ENCODE measurements at places on chromosomes 1 and 21.

- DNase-seq, result no peak
Observed at GRCh38 chr1:89001510-89001909, 9.1 kb upstream of the KYAT3 start.

DNA sequence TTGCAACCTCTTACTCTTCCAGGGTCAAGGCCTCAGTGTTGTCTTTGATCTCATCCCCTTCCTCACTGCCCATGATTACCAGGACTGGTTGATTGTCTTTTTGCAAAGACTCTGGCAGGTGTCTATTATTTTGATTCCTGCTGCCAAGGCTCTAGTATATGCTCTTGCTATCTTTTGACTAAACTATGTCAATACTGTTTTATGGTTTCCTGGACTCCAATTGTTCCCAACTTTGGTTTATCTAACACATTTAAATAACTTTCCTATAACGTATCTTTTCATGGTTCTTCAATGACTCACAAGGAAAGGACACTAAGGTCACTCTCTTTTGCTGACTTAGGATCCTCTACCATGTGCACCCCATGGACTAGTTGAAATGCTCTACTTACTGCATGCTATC, 141.5 kb downstream of the PTPRC start:
- no peak for DNase-seq

DNA sequence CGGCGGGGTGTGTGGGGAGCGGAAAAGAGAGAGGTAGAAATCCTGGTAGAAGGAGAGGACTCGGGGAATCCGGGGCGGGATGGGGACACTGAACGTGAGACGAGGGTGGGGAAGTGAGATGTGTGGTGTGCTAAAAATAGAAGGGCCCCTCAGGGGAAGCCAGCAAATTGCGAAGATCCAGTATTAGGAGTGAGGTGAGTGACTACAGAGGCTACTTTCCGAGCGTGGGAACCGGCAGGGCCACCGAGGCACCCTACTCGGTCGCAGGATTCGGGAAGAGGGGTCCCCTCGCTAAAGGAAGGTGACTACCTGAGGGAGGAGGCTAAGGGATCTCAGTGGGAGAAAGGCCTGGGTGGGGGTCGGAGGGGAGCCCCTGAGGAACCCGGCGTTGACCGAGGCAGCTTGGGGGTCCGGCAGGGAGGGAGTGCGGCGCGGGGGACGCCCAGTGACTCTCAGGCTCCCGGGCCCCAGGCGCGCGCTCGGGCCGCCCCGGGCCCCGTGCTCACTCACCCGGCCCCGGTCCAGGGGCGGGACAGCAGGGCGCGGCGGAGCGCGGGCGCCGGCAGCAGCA, 318 bp downstream of the ALDH4A1 start:
- DNase-seq, result no peak

GRCh38 chr1:51236531-51237350, 668 bp downstream of the RNF11 start:
- no peak for DNase-seq

GRCh38 chr1:201482755-201483154, 13.8 kb upstream of the PHLDA3 start:
- DNase-seq, result no peak

DNA sequence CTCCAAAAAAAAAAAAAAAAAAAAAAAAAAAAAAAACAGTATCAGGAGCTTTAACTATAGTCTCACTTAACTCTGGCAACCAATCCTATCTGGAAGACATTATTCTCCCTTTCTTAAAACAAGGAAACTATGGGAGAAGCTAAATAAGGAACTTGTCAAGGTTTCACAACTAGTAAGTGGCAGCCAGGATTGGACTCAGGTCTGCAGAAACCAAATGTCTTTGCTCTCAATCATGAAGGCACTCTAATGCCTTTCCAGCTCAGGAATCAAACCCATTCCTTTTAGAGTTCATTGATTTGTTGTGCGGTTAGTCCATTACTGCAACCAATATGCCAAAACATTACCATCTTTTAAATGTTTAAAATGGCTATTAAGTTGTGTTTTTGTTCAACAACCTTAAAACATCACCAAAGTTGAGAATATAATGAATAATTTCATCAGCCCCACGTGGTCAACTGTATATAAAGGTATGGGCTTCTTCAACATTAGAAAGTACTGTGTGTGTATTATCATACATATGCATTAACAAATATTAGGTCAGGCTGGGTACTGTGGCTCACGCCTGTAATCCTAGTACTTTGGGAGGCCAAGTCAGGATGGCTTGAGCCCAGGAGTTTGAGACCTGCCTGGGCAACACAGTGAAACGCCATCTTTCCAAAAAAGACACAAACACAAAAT, 1.5 kb downstream of the EPRS1 start:
- no peak for DNase-seq

GRCh38 chr1:35509558-35509957, 47.6 kb downstream of the KIAA0319L start:
- no peak for DNase-seq

GRCh38 chr21:39022863-39023693, 160.2 kb downstream of the PSMG1 start:
- peak; percentile 62 for DNase-seq

DNA sequence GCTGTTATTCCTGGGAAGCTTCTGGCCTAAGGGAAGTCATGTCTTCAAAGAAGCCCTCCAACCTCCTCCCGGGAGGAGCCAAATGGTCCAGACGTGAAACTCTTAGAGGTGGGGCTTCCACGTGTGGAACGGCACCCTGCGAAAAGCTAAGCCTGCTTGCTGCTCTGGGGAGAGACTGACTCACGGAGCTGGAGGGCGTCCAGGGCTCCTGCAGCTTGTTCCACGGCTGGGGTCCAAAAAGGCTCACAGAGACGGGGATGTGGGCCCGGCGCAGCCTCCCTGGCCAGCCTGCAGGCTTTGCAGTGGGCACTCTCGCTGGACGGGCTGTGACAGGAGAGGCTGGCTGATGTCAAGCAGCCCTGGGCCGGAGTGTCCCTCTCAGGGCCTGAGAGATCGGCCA, 105.1 kb downstream of the COLGALT2 start:
- DNase-seq, result peak; percentile 43

- DNase-seq, result no peak
Observed at GRCh38 chr1:153293480-153293775, 19.3 kb downstream of the PGLYRP3 start.

DNA sequence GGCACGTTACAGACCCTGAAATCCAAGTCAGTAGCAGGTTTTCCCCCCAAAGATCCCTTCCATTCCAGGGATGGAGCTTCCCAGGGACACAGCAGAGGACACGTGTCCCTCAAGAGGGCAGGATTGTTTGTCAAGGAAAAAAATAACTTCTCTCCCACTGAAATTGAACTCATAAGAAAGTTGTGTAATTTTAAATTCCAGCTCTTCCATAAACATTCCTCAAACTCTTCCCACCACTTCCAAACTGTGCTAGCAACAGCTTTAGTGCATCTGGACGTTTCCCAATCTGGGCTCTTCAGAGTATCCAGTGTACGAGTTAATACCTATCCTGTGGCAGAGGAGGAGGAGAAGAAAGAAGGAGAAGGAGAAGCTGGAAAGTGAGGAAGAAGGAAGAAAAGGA, 79.6 kb downstream of the PSMG1 start:
- DNase-seq, result no peak

GRCh38 chr1:208423526-208423925, 179.3 kb upstream of the PLXNA2 start:
- DNase-seq, result no peak

DNA sequence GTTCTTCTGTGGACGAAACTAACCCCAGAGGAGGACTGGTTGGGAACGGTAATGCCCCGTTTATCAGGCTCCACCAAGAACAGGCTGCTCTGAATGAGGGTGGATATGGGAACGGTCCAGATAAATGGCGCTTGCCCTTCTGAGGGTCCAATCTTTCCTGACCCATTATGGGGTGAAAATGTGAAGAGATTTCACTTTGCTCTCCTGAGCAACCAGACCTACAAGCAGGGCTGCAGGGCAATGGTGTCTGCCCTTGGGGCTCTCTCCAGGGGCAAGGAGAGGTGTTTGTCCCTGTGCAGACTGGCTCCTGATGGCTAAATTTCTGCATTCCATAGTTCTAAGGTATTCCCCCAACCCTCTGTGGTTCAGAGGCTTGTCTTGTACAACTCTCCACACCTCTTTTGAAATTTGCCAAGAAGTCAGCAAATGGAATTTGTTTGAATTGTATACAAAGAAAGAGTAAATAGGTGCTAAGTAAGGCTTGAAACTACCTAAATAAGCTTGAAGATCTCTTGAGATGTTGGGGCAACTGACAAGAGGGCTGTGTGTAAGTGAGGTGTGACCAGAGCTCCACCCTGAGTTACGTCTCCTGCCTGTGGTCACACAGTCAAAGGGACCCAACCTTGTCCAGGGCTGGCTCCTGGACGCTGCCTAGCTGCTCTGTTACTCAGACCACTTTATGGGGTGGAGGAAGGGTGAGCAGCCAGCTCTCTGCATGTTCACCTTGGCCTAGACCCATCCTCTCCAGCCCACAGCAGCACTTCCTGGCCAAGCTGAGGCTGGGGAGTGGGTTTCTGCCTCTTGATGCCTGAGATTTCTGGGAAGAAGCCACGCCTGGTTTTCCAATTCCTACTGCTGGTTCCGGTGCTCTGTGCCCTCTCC, 24.8 kb downstream of the SLC2A1 start:
- DNase-seq, result no peak

DNA sequence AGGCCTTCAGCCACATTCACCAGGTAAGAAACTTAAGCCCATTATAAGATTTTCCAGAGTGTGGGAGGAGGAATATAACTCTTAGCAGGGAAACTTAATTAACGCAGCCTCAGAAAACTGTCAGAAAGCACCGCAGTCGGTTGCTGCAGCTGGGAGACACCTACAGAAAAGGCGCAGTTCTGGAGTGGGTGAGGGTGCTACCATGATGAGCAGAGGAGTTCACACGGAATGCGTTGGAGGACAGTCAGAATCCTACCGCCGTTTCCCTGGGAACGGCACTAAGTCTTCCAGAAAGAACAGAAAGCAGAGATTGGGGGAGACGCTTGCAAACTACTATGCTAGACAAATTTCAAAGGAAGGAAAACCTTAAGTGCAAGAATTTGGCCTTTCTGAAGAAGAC, 6.4 kb downstream of the ACTN2 start:
- no peak for DNase-seq

GRCh38 chr1:10530281-10530740, 55.6 kb downstream of the PEX14 start:
- no peak for DNase-seq

- DNase-seq, result no peak
Observed at GRCh38 chr1:156540955-156541354, 31.4 kb downstream of the IQGAP3 start.

GRCh38 chr1:6603915-6604558, 1.4 kb upstream of the KLHL21 start:
- DNase-seq, result peak; percentile 79

DNA sequence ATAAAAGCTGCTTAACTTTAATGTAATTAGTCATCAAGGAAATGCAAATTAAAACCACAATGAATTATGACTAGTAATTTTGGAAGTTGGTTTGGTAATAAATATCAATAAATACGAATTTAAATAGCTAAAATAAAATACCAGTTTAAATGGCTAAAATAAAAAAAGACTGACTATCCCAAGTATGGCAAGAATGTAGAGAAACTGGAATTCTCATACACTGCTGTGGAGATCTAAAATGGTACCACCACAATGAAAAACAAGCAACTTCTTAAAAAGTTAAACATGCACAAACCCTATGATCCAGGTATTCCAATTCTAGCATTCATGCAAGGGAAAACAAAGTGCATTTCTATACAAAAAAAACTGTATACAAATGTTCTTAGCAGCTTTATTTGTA, 382.6 kb upstream of the NR5A2 start:
- DNase-seq, result no peak

DNA sequence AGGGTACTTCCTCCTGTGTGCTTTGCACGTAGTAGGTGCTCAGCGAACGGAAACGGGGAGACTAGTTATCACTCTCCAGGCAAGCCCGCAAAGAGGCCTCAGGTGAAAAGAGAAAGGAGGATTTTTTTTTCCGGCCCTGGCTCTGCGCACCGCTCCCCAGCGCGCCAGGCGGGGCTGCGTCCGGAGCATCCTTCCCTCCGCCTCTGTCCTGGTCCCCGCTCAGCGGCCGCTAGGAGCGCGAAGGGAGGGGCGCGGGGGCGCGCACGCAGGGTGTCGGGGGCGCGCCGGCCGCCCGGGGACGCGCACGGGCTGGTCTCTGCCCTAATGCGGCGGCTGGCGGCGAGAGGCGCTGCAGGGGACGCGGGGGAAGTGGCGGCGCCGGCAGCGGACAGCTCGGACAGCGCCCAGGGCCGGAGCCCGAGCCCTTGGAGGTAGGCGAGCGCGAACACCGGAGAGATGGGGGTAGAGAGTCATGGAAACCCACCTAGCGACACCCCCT, 42.3 kb upstream of the NFASC start:
- DNase-seq, result no peak

GRCh38 chr1:215793180-215793579, 226.1 kb downstream of the KCTD3 start:
- DNase-seq, result no peak

GRCh38 chr1:18926315-18927081, 24.1 kb upstream of the ALDH4A1 start:
- peak; percentile 74 for DNase-seq

DNA sequence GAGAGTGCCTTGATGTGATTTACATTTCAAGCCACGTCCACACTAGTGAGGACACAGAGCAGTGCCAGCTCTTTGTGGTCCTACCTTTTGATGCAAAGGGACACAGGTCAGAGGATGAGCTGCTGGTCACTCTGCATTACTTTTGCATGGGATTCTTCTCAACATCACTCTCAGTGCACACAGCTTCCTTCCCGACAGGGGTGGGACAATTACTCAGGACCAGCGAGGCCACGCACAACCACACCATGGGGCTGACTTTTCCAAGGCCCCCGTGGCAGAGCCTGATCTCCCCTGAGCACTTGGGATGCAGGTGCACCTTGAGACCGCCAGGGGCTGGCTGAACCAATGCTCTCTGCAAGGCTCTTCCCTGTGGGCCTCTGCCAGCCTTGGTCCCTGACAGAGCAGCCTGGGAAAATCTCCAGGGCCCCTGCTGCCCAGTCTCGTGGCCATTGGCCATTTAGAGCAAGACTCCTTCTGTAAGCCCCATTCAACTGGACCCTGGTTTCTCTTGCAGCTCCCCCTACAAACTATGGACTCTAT, 13.2 kb upstream of the PRAMEF12 start:
- no peak for DNase-seq

- DNase-seq, result no peak
Observed at GRCh38 chr1:59353453-59353852, 56.6 kb downstream of the FGGY start.

DNA sequence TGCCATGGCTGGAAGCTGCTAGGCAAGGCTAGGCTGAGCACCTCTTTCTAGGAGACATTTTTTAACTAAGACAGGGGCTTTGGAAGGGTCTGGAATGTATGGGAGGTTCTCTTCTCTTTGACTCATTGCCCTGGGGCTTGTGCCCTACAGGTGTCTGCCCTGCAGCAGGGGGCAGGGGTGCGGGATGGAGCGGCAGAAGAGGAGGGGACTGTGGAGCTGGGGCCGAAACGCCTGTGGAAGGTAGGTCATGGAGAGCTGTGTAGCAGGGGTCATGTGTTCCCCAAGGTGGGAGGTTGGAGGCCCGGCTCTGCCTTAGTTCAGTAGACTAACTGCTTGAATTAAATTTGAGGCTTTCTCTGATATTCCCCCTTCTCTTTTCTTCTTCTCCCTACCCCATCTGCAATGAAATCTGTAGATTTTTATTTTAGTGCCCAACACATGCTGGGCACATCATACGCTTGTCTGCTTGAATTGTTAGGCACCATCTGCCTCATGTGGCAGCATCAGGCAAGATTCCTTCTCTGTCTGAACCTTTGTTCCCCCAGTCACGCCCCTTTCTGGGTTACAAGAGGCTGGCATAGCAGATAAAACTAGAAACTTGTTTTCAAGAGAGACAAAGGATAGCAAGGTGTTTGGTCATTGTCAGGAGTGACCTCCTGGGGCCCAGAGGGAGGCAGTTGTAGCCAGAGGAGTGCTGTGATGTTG, 18.4 kb downstream of the PPFIA4 start:
- no peak for DNase-seq

All from thoracic aorta (tissue), 2 donors.